ENCODE measurements at places on chromosomes 1 and 21.

- no peak for DNase-seq
These were observed 56.8 kb upstream of the LYST start for GRCh38 chr1:235923466-235924021.

DNA sequence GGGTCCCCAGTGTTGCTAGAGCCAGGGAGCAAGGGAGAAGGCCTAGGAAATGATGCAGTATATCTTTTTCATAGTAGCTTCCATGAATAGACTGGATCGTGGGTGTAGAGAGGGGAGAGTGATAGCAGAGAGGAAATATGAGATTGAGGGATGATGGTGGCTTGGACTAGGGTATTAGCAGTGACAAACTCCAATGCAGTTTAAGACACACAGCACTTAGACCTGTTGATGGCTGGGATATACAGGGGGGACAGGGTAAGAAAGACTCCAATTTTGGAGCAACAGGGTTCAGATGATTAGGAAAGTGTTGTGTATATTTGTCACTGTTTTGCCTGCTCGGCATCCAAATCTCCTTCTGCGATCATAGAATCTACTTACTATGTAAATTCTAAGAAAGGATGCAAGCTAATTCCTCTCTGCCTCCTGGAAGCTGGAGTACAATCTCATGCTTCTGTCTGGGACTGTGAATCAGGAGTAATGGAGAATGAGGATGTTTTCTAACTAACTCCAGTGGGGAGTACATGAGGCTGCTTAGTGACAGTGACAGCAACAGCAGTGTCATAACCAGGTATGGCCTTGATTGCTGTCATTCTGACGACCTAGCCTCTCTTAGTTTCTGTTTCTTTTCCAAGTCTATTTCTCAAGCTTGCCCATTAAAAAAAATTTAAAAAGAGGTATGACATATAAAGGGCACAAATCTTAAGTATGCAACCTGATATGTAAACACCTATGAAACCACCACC lies 47.5 kb downstream of the SYDE2 start:
- DNase-seq: no peak

- no peak for DNase-seq
These were observed 357.1 kb downstream of the OMA1 start for GRCh38 chr1:58189453-58189852.

- DNase-seq: no peak
These were observed 18.6 kb downstream of the CD247 start for GRCh38 chr1:167499664-167500101.

DNA sequence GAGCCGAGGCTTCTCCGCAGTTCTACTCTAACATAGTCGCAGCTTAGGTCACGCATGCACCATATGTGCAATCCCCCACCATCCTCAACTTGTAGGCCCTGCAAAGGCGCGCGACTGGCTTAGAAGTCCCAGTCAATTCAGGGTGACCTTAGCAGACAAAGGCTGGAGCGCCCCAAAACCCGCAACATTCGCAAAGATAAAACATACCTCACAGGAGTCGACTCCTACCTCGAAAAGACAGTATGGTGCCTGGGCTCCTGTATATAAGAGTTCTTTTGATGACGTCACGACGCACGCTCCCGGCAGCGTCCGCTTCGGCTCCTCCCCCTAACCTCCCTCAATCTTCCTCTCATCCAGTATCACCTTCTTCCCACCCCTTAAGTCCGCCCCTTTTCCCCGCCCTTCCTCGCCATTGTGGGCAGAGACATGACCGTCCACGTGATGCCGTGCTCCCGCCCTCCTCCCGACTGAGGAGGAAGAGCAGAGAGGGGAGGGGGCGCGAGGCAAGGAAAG lies at the start of gene GAS5:
TSS of gene GAS5 (minus strand) at position 237 of the 513 bp plus-strand sequence.
- peak; percentile 99 for DNase-seq

- peak; percentile 78 for DNase-seq
These were observed at the start of gene PTPN22 for GRCh38 chr1:113871597-113872113. TSS of gene PTPN22 (minus strand) at chr1:113871712.

All from NK-92 treated with Interleukin-12 subunit alpha and Interleukin-12 subunit beta, amount 100 ng/mL, for 24 hours (cell line).